Stimulated activated memory B cell treated with anti-CD40 and anti-IgM and Interleukin-4, amounts not matched to agents 10 μg/mL and 1 μg/mL and 100 μg/mL, for 72 hours (primary cell): ENCODE measurements at places on chromosomes 12 and 14.

GRCh38 chr14:88281447-88281846, 41.6 kb downstream of the KCNK10 start:
- H3K27ac ChIP-seq: no peak overlapping the region
- H3K4me1 ChIP-seq: no peaks in the 10 kb centered on the region
- ATAC-seq: no peak
- peaks cover 9% of the 10 kb centered on the region for H3K27me3 ChIP-seq
- no peak overlapping the region for H3K4me3 ChIP-seq

DNA sequence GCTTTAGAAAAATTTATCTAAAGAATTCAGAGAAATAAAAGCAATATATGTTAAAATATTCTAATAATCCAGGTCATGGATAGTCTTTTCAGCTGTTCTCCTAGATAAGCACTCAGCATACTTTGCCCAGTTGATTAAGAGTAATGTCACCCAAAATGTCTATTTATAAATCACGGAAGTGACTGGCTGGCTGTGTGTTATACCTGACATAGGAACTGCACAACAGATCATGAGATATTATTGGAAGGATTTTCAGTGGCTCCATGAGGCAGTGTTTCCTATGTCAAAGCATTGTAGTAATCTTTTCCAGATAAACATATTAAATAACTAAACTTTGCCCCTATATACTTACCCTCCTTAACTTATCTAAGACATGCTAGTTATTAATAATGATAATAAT, 128.8 kb downstream of the ITPR2 start:
- H3K27ac ChIP-seq: no peak overlapping the region
- H3K4me1 ChIP-seq: peaks cover 7% of the 10 kb centered on the region
- no peak overlapping the region for H3K4me3 ChIP-seq
- no peak for ATAC-seq
- no peaks in the 10 kb centered on the region for H3K27me3 ChIP-seq
- peaks cover 25% of the 10 kb centered on the region for H3K36me3 ChIP-seq

DNA sequence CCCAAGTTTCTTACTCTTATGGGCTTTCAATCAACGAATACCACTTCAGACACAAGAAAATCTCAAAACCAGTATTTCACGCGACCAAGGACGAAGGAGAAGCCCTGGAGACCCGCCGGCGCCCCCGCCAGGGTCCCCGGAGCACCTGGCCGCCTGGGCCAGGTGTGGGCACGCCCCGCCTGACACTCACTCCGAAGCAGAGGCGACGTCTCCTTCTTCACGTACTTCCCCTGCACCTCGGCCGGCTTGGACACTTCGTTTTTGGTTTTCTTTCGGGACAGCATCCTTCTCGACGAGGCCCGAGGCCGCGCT, 466 bp downstream of the SAV1 start:
- peaks cover 14% of the 10 kb centered on the region for H3K4me1 ChIP-seq
- H3K4me3 ChIP-seq: no peak overlapping the region
- H3K36me3 ChIP-seq: peaks cover 14% of the 10 kb centered on the region
- no peaks in the 10 kb centered on the region for H3K27me3 ChIP-seq

GRCh38 chr12:117002051-117002817, 91.5 kb downstream of the FBXW8 start:
- peaks cover 63% of the 10 kb centered on the region for H3K36me3 ChIP-seq
- no peaks in the 10 kb centered on the region for H3K27me3 ChIP-seq
- peaks cover 13% of the 10 kb centered on the region for H3K4me1 ChIP-seq
- ATAC-seq: no peak
- no peak overlapping the region for H3K4me3 ChIP-seq
- H3K27ac ChIP-seq: no peak overlapping the region
